CD8-positive, alpha-beta memory T cell (primary cell): ENCODE measurements at places on chromosomes 11 and 22. TPM values are rescaled to one million over a fixed set of nuclear protein-coding genes. Genes with fewer than 3 reads are reported as not detected.

OR4A16 gene
- not detected for total RNA-seq

ACRV1 gene
- not detected for total RNA-seq

XKR3 gene
- not detected for total RNA-seq

PRODH gene
- 0.46 TPM for total RNA-seq
